ENCODE measurements at places on chromosomes 12 and 14.

DNA sequence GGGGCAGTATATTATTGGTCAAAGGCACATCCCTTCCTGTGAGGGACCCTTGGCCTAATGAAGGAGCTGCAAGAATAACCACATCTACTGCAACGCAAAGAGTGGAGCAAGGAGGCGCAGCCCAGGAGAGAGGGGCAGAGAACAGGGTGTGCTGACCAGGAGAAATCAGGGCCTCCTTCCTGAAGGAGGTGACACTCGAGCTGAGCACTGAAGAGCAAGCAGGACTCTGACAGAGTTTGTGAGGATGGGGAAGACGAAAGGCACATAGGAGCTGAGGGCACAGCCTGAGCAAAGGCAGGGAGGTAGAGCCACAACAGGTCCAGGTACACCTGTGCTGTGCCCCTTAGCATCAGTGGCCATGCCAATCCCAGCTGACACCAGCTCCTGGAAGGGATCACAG, 60.6 kb downstream of the CCDC85C start:
- DNase-seq: no peak

DNA sequence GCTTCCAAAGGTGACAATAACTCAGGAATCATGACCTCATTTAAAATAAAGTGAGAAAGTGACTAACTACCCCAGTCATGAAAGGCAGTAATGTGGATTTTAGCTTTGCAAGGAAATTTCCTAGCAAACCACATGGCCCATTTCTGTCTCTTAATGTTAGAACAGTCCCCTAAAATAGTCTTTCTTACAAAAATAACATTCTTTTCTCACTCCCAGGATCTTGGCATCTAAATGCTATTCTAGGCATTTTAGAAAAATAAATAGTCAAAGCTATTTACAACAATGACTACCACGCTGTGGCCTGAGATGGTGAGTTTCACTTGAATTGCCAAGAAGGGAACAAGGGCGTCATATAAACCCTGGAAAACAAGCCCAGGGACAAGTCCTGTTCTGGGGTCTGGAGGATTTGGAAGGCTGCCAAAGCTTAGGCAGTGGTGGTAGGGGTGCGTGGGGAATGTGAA, 101.2 kb upstream of the CCDC175 start:
- DNase-seq: no peak

DNA sequence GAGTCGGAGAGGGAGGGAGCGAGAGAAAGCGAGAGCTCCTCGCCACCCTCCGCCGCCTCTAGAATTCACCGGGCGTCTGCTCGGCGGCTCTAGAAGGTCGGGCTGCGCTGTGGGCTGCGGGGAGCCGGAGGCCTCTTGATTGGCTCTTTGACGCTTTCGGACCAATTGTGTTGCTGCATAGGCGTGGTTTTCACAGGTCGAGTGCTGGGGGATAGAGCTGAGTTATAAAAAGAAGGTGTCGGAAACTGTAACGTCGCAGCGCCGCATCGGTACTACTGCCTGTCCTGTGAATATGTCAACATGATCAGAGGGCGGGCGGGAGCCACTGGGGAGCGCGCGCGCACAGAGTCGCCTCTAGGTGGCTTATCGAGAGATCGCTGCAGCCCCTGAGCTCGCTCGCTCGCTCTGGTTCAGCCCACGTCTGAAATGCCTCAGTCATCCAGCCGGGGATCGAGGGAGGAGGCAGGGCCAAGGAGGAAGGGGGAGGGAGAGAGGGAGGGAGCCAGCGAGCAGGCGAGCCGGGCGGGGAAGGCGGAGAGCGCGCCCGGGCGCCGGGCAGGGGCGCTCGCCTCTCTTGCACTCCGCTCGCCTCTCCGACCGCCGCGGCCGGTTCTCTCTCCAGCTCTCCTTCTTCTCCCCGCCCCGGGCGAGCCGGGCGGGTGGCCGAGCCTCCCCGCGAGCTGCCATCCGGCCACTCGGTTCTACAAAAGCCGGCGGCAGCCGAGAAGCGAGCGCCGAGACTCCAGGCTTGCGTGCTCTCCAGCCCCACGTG, at the start of gene TBX3:
TBX3 (minus strand) TSS at position 78 of the 772 bp plus-strand sequence. CDS start 975 bp downstream, outside the sequence.
- peak; percentile 93 for DNase-seq

GRCh38 chr12:111590552-111590951, 8.6 kb downstream of the ATXN2 start:
- no peak for DNase-seq

GRCh38 chr12:69435644-69436043, 34.5 kb upstream of the FRS2 start:
- no peak for DNase-seq

DNA sequence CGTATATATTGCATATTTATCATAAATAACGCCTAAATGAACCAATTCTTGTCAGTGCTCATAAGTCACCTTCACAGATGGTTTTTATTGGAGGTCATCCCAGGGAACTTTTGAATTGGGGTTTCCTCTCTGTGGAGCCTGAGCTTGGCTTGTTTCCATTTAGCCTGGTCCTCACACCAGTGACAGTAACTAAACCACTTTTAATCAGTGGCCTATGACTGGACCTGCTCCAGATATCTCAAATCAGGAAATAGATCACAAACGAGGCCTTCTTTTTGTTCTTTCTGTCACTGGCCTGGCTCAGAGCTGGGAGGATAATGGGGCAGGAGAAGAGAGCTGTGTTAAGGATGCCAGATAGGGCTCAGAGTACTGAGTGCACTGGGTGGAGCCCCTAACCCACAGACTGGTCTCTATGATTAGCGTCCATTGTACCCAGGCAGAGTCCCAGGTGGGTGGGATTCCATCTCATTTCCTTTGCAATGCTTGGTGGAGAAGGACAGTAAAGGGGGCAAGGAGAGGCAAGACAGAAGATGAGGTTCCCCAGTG, 92.4 kb downstream of the NUAK1 start:
- no peak for DNase-seq

- DNase-seq: no peak
Observed at GRCh38 chr12:117863002-117863709, 105.6 kb downstream of the KSR2 start.
